Stimulated activated CD4-positive, alpha-beta T cell treated with anti-CD3 and anti-CD28 coated beads, Interleukin-2, amount 100 ng/mL, for 4 hours (primary cell): ENCODE measurements at places on chromosomes 7 and 10.

DNA sequence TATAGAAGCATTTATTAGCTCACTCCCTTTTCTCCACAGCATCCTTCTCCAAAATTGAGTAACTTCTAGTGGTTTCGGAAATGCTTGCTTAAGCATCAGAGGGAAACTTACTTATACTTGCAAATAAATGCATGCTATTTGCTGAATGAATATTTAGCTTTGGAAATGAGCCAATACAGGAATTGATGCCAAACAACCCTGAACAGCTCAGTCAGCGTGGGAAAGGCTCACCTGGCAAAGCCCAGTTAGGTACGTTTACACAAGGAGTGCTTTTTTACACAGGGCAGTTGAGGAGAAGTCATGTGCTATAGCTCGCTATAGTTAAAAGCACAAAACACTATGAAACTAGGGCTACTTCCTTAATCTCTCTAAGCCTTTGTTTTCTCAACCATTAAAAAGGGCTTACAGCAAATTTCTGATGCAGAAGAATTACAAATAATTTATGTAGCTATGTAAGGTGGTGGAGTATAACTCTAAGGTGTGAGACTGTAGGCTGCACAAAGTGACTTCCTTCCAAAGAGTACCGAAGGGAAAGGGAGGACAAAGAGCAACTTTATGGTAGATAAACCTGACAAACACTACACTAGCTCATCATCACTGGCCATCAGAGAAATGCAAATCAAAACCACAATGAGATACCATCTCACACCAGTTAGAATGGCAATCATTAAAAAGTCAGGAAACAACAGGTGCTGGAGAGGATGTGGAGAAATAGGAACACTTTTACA, 498.2 kb downstream of the PHTF2 start:
- no peak for DNase-seq

GRCh38 chr7:15515252-15515651, 46.6 kb downstream of the AGMO start:
- no peak for DNase-seq

DNA sequence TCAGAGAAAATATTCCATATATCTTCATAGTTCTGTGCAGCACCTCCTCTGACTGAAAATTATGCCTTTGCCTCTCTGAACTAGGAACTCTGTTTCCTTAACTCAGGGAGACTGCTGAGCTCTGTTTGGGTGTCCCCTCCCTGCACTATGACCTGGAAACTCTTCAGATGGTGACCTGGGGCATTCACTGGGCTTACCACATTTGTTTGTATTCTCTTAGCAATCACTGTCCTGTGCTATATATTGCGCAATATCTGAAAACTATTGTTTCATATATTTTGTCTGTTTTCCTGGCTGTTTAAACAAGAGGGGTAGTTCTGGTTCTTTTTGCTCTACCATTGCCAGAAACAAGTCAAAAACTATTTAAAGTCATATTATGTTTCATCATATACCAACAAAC, 181.8 kb upstream of the KIAA1217 start:
- no peak for DNase-seq

DNA sequence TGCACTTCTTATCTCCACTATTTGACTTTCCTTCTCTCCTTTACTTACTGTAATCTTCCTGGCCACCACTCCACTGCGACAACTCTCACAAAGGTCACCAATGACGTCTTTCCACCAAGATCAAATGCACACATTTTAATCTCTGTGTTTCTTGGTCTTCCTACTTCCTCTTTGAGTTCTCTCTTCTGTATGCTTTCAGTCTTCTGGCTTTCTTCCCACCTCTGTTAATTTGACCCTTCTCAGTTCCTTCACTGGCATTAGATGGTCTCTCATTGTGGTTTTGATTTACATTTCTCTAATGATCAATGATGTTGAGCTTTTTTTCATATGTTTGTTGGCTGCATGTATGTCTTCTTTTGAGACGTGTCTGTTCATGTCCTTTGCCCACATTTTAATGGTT, 31.9 kb downstream of the FAM107B start:
- no peak for DNase-seq

DNA sequence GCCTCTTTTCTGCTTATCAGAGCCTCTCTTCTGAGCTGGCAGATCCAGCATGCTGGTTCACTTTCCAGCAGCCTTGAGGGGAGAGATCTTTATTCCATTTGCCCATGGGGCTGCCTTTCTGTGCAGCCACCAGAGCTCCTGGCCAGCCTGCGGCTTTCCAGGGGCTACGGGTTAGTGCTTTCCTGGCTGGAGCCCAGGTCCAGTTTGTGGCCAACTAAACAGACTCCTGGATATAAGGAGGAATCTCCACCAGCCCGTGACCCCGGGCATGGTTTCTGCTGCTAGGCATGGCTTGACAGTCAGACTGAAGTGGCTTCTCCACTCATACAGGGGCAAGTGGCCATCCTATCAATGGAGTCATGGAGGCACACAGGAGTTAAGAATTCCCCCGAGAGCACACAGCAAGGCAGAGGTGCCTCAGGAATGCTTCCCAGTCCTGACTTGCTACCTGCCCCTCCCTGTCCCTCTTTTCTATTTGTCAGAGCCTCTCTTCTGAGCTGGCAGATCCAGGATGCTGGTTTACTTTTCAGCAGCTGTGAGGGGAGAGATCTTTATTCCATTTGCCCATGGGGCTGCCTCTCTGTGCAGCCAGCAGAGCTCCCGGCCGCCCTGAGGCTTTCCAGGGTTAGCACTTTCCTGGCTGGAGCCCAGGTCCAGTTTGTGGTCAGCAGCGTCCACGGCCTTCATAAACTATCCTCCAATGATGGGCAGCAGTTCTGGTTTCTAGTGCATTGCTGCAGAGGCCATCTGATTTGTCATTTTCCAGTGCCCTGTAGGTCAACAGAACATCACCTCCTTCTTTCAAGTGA, 35.9 kb downstream of the TSPAN15 start:
- no peak for DNase-seq

GRCh38 chr10:113399065-113399464, 153.8 kb upstream of the HABP2 start:
- DNase-seq: no peak
